ENCODE measurements at places on chromosomes 11 and 22.

DNA sequence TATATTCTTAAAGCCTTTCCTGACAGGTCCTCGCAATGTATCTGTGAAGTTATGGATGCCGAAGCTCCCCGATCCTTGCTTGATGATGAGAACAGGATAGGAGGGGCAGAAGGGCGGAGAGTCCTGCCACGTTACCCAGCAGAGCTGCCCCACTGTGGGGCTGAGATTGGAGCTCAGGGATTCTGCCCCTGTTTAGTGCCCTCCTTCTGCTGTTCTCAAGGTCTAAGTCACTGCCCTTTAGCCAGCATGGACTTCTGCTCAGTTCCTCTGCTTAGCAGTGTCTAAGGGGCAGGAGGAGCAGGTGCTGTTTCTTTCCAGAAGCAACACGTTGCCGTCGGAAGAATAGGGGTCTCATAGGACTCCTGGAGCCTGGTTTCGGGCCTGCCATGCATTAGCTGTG is 164.2 kb upstream of the B3GAT1 start:
- H3K36me3 ChIP-seq, result no peaks in the 10 kb centered on the region
- no peak overlapping the region for H3K27ac ChIP-seq
- no peak for DNase-seq
- no peaks in the 10 kb centered on the region for H3K4me1 ChIP-seq
- H3K4me3 ChIP-seq, result no peak overlapping the region

- DNase-seq, result no peak
- no peak overlapping the region for H3K27ac ChIP-seq
- no peak overlapping the region for H3K4me3 ChIP-seq
- H3K27me3 ChIP-seq, result peaks cover 2% of the 10 kb centered on the region
These were observed 10.7 kb downstream of the SHANK3 start for GRCh38 chr22:50683086-50683993.

DNA sequence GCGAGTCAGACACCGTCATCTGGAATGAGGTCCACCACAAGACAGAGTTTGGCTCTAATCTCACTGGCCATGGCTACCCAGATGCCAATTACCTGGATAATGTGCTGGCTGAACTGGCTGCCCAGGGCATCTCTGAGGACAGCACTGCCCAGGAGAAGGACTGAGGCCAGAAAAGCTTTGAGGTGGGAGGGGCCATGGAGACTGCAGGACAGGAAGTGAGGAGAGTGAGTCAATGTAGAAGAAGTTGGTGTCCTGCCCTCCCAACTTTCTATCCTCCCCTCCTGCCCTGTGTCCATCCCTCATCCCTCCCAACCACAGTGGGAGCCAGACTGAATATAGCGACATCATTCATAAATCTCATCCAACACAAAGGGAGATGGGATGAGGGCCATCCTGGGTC is 8.0 kb downstream of the MPEG1 start:
- no peak overlapping the region for H3K4me3 ChIP-seq
- H3K27me3 ChIP-seq, result peaks cover 20% of the 10 kb centered on the region
- peaks cover 49% of the 10 kb centered on the region for H3K4me1 ChIP-seq
- no peak overlapping the region for H3K27ac ChIP-seq
- H3K36me3 ChIP-seq, result peaks cover 4% of the 10 kb centered on the region

- no peaks in the 10 kb centered on the region for H3K36me3 ChIP-seq
- peak; percentile 68 for DNase-seq
- H3K4me1 ChIP-seq, result peaks cover 52% of the 10 kb centered on the region
- peaks cover 9% of the 10 kb centered on the region for H3K27me3 ChIP-seq
- peak overlapping the region; percentile 83 for H3K27ac ChIP-seq
These were observed 518 bp downstream of the KMT5B start for GRCh38 chr11:68212421-68213134.

GRCh38 chr11:47333886-47334443 is 18.5 kb downstream of the MYBPC3 start:
- no peaks in the 10 kb centered on the region for H3K4me1 ChIP-seq
- H3K36me3 ChIP-seq, result no peaks in the 10 kb centered on the region
- H3K27me3 ChIP-seq, result no peaks in the 10 kb centered on the region
- H3K27ac ChIP-seq, result no peak overlapping the region
- no peak for DNase-seq

- no peaks in the 10 kb centered on the region for H3K36me3 ChIP-seq
- H3K27ac ChIP-seq, result no peak overlapping the region
- H3K4me1 ChIP-seq, result no peaks in the 10 kb centered on the region
These were observed 72.0 kb downstream of the SLC5A12 start for GRCh38 chr11:26649884-26650283.

All from activated naive CD8-positive, alpha-beta T cell treated with anti-CD3 and anti-CD28 coated beads, Interleukin-2, amount 50 U/mL, for 24 hours (primary cell).